ENCODE measurements at places on chromosomes 6 and 20.
A peak's percentile ranks its signal among the peaks of the same experiment; 100 is the strongest.

GRCh38 chr6:42745083-42745639 lies 742 bp downstream of the TBCC start:
- no peak for DNase-seq

- DNase-seq: no peak
Measured at GRCh38 chr20:8326191-8326590, 194.1 kb downstream of the PLCB1 start.

DNA sequence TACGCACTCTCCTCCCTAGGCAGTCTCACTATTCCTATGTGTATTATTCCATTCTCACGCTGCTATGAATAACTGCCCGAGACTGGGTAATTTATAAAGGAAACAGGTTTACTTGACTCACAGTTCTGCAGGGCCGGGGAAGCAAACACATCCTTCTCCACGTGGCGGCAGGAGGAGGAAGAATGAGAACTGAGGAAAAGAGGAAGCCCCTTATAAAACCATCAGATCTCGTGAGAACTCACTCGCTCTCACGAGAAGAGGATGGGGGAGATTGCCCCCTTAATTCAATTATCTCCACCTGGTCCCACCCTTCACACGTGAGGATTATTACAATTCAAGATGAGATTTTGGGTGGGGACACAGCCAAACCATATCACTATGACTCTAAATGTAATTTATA lies 61.9 kb downstream of the ECT2L start:
- DNase-seq: no peak

GRCh38 chr6:137432054-137432611 lies 62.1 kb downstream of the OLIG3 start:
- DNase-seq: no peak

GRCh38 chr20:46799781-46800408 lies 90.4 kb downstream of the SLC2A10 start:
- DNase-seq: no peak

DNA sequence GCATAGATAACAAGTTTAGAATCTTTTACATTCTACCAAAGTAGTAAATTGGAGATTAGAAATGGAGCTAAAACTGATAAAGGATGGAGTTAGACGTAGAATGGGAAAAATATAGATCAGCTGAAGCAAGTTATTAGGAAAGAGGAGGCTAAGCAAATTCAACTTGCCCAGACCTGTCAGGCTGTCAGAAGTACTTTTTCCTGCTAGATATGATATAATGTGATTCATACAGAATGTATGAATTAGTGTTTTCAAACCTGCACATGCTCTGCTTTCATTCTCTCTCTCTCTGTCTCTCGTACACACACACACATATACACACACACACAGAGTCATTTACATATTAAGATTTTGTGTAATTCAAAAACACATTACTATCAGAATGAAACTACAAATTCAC lies 133.2 kb upstream of the HDGFL1 start:
- no peak for DNase-seq

- DNase-seq: no peak
Measured at GRCh38 chr6:3226481-3227362, 731 bp downstream of the TUBB2B start.

DNA sequence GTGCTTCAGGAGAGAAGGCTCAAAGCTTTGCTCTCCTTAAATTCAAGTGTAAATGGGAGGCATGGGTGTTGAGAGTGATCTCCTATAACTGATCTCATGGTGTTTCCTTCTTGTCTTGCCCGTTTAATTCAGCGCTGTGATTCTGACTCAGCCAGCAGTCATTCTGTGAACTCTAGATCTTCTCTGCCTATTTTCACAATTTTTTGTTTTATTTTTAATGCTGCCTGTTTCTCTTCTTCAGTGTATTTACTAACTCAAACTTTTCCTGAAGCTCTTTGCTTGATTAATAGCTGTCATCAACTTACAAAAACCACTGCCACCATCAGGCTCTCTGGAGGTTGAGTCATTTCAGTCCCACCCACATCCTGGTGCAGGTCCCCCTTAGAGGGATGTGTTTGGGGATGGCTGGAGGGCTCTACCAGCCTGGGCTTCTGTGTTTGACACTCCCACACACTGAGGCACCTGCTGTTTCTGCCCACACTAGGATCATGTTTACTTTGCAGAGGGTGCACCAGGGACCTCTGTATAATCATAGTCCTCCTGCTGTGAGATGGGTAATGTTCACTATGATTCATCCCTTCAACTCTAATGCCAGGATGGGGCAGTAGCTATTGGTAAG lies 94.0 kb downstream of the SHLD1 start:
- DNase-seq: peak; percentile 78

- DNase-seq: no peak
Measured at GRCh38 chr6:143765422-143766184, 77.5 kb upstream of the LTV1 start.

- no peak for DNase-seq
Measured at GRCh38 chr20:16125816-16126215, 447.4 kb downstream of the KIF16B start.

GRCh38 chr6:7546020-7546369 lies 4.5 kb downstream of the DSP start:
- DNase-seq: no peak

- DNase-seq: no peak
Measured at GRCh38 chr6:136365776-136366354, 76.2 kb upstream of the BCLAF1 start.

DNA sequence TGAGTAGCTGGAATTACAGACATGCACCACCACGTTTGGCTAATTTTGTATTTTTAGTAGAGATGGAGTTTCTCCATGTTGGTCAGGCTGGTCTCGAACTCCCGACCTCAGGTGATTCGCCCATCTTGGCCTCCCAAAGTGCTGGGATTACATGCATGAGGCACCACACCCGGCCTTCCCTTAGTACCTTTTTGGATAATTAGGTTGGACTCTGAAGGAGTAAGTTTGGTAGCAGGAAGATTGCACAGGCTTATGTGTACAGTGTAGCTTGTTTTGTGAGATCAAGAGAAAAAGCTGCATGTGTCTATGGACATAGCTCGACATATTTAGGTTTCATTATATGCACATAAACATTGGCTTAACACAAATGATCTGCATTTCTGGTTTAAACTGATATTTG lies 116.8 kb downstream of the NCOA3 start:
- DNase-seq: no peak

- no peak for DNase-seq
Measured at GRCh38 chr6:36772397-36772796, 66.8 kb downstream of the CPNE5 start.

DNA sequence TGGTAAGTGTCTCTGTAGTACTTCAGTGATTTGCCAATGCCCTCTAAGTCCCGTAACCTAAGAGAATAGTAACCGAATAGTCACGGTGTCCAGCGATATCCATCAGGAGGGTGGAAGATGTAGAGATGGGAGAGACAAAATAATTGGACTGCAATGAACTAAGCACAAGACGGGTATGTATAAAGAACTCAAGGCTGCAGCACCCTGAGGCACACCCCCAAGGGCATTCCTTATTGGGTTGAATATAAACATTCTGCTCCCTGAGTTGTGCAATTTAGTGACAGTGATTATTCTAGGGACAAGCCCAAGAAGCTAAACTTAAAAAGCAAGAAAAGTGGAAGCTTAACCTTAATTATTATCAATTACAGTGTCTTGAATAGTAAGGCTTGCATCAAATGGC lies 14.6 kb downstream of the DST start:
- no peak for DNase-seq

GRCh38 chr6:112427499-112427898 lies 80.4 kb downstream of the RFPL4B start:
- DNase-seq: no peak

Data from H54 (cell line).